ENCODE measurements at places on chromosomes 12 and 14. TPM values are rescaled to one million over a fixed set of nuclear protein-coding genes. Genes with fewer than 3 reads are reported as not detected.

DNA sequence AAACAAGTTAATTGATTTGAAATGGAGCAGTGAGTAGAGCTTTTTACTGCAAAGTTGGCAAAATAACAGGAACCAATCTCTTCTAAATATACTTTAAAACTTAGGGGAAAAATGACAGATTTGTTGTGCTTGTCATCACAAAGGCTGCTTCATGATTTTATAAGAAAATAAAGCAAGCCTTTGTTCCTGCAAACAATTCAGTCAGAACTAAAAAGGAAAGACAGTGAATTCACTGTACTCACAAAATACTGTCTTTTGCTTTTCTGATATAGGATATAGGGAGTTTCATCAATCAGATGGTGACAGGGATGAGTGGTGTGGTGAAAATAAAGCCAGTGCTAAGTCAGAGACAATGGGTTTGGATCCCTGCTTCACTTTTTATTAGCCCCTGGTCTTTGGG lies 126.0 kb downstream of the HELB start:
- H3K27me3 ChIP-seq = no peaks in the 10 kb centered on the region
- no peak for DNase-seq
- H3K4me1 ChIP-seq = peaks cover 6% of the 10 kb centered on the region
- H3K4me3 ChIP-seq = no peak overlapping the region
- no peak overlapping the region for H3K27ac ChIP-seq

GRCh38 chr12:47079981-47080724 lies 394 bp upstream of the AMIGO2 start:
- DNase-seq = peak; percentile 63
- H3K36me3 ChIP-seq = no peaks in the 10 kb centered on the region
- H3K4me1 ChIP-seq = peaks cover 33% of the 10 kb centered on the region
- H3K27ac ChIP-seq = no peak overlapping the region

DNA sequence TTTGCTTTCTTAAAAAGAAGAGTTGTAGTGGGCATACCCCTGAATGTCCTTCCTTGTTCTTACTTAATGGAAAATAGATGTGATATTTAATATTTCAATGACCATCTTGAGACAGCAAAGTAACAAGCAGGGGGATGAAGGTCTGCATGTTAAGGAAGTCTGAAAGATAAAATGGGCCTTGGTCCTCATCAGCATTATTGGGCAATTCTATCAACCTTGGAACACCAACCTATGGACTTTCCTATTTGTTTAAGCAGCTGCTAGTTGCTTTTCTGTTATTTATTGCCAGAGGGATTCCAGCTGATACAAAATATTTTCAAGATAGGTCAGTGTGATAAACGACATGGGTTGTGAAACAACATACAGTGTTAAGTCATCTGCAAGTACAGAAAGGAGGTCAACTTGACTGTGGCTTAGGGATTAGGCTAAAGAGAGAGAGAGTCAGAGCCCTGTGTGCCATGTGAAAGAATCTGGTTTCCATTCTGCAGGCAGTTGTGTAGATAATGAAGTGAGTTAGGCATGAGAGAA lies 16.4 kb upstream of the A2M start:
- H3K4me3 ChIP-seq = no peak overlapping the region
- DNase-seq = no peak
- no peak overlapping the region for H3K27ac ChIP-seq
- H3K4me1 ChIP-seq = no peaks in the 10 kb centered on the region
- H3K27me3 ChIP-seq = no peaks in the 10 kb centered on the region

- no peak overlapping the region for H3K4me3 ChIP-seq
- H3K27ac ChIP-seq = no peak overlapping the region
- DNase-seq = no peak
- no peaks in the 10 kb centered on the region for H3K27me3 ChIP-seq
- no peaks in the 10 kb centered on the region for H3K36me3 ChIP-seq
These were observed 25.2 kb upstream of the BHLHE41 start for GRCh38 chr12:26149968-26150500.

DAO gene
- not detected for total RNA-seq

POTEM gene
- not detected for total RNA-seq

LTBR gene
- not detected for total RNA-seq

MYF5 gene
- not detected for total RNA-seq

GALNT9 gene
- total RNA-seq = not detected

LALBA gene
- total RNA-seq = not detected

All from Karpas-422 (cell line).